SIG-M5 (cell line): ENCODE measurements at places on chromosomes 2 and 18.

DNA sequence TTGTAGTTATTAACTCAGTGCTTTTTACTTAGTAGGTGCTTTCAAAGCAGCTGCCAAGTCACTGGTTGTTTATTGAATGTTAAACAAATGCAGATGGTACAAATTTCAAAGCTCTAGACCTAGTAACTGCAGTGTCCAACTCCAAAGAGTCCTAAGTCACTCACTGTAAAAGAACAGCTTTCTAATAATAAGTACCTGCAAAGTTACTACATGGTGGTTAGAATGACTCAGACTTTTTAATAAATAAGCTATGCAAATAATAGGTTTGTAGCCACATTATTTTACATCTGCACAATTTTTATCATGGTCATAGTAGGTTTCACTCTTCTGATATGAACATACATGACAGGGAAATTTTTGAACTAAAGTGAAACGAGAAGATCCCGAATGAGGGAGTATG, 1620.4 kb upstream of the CELF4 start:
- no peak for DNase-seq

GRCh38 chr2:96880891-96881273, 11.0 kb upstream of the SEMA4C start:
- no peak for DNase-seq

GRCh38 chr2:99240431-99240830, 15.0 kb downstream of the LYG2 start:
- DNase-seq: no peak

- no peak for DNase-seq
These were observed 222.4 kb upstream of the NCKAP5 start for GRCh38 chr2:133790711-133791110.

DNA sequence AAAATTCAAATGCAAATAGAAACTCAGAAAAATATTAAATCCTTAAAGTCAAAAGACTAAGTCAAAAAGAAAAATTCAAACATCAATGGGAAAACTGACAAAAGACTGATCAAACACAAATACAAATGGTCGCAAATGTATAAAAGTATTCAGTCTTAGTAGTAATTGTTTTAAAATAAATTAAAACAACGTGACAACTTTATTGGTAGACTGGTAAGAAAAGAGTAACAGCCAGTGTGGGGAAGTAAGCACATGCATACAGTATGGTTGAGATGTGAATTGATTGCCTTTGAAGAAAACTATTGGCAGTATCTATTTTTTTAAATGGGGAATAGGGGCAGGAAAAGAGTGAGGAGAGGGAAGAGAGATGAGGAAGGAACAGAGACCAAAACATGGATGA, 9.8 kb downstream of the TMEM131 start:
- no peak for DNase-seq

- no peak for DNase-seq
These were observed 35.1 kb downstream of the ADI1 start for GRCh38 chr2:3483986-3484960.

DNA sequence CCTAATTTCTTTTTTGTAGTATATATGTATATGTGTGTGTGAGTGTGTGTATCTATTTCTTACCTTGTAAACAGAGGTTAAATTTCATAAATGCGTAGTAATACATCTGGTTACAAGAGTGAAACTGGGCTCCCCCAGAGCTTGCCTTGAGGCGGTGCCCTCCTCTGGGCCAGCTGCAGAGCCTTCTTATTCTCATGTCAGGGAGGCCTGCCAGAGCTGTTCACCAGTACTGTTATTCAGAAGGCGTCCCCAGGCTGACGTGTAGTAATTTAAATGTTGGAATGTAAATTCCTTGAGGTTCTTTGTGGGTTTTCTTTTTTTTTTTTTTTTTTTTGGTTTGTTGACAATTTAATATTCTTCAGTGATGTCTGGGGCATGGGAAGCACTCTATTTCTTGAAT, 11.2 kb downstream of the COPS8 start:
- DNase-seq: no peak

GRCh38 chr2:158717366-158718195, 77.5 kb upstream of the DAPL1 start:
- no peak for DNase-seq

- no peak for DNase-seq
These were observed 350.1 kb upstream of the SMIM21 start for GRCh38 chr18:75777630-75778029.
